ENCODE measurements at places on chromosomes 4 and X.

DNA sequence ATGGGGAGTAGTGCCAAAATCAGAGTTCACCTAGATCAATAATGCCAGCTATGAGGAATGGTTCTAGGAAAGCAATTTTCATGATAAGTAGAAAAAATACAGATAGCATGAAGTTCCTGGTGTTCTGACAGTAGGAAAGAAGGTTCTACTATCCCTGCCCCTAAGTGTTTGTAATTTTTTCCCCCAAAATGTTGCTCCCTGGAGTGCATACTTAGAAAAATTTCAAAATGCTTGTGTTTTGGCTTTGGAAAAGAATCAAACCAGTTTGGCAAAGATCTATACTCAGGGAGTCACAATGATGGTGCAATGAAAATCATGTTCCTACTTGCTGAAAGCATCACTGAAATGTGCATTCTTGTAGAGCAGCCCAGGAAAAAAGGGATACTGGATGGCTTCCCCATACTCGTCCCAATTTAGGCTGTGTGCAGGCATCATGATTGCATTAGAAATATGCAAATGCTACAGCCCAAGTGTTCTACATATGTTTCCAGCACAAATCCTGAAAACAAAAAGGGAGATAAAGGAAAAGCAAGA, 74.7 kb downstream of the LPAR4 start:
- DNase-seq: no peak

DNA sequence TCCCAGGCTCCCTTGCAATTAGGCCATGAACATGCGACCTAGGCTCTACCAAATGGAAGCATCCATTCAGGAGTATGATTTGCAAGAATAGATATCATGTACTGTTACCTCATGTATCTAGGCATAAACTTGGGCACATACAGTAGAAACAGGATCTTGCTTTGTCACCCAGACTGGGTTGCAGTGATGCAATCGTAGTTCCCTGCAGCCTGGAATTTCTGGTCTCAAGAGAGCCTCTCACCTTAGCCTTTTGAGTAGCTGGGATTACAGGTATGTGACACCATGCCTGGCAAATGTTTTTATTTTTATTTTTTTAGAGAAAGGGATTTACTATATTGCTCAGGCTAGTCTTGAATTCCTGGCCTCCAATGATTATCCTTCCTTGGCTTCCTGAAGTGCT, 994.2 kb downstream of the ADGRL3 start:
- DNase-seq: no peak

GRCh38 chr4:13328591-13328990, 155.5 kb downstream of the RAB28 start:
- no peak for DNase-seq

- DNase-seq: no peak
Measured at GRCh38 chr4:164718827-164719226, 35.1 kb upstream of the SMIM31 start.

DNA sequence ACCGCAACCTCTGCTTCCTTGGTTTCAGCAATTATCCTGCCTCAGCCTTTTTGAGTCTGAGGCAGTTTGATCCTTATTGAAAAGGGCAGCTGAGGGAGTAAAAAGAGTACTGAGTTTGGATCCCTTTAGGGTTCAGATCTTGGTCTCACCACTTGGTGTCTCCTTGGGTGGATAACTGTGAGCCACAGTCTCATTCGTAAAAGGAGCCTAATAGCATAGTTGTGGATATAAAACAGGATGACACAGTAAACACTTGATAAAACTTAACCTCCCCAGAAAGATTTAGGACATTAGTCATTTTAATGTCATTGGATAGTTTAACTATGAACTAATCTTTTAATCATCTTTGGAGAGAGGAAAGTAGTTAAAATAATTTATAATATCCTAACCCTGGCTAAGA, 173.0 kb downstream of the ANK2 start:
- DNase-seq: no peak

- no peak for DNase-seq
Measured at GRCh38 chrX:56025872-56026571, 206.1 kb upstream of the KLF8 start.

- no peak for DNase-seq
Measured at GRCh38 chrX:138638996-138639395, 72.5 kb downstream of the FGF13 start.

DNA sequence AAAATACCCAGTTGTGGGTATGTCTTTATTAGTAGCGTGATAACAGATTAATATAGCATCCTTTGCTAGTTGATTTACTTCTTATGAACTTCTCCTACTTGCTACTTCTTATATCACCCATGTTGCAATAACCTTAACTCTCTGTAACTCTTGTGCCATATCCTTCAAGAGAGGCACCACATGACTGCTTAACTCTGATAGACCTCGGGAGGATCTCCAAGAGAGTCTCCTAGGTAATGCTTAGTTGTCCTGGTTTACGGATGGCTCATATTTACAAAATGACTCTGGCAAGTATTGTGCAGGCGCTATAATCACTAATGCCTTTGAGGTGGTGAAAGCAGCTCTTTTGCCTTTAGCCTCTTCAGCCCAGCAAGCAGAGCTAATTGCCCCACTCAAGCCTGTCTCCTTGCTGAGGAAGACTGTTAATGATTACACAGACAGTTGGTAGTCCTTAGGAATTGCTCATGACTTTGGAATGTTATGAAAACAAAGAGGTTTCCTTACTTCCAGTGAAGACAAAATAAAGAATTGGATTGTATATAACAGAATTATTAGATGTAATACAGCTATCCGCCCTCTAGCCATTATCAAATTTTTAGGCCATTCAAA, 1305.8 kb downstream of the PCDH7 start:
- no peak for DNase-seq

- no peak for DNase-seq
Measured at GRCh38 chr4:118881512-118882146, 7.0 kb upstream of the SYNPO2 start.

- DNase-seq: no peak
Measured at GRCh38 chr4:8019396-8020365, 80.0 kb upstream of the AFAP1 start.

DNA sequence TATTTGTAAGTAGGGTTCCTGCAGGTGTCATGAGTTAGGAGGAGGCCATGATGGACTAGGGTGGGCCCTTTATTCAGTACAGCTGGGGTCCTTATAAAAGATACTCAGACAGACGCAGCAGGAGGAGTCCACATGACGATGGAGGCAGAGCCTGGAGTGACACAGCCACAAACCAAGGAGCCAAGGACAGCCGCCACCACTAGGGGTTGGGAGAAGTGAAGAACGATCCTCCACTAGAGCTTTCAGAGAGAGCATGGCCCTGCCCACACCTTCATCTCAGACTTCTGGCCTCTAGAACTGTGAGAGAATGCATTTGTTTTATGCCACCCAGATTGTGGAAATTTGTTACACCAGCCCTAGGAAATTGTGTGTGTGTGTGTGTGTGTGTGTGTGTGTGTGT, 31.1 kb downstream of the JAKMIP1 start:
- no peak for DNase-seq

- no peak for DNase-seq
Measured at GRCh38 chr4:147550626-147551246, 66.5 kb upstream of the TMEM184C start.

GRCh38 chr4:90293320-90293719, 166.1 kb downstream of the CCSER1 start:
- DNase-seq: no peak

- DNase-seq: no peak
Measured at GRCh38 chrX:103344606-103345005, 11.7 kb upstream of the TCEAL9 start.

GRCh38 chr4:7808752-7809151, 130.9 kb downstream of the AFAP1 start:
- no peak for DNase-seq

GRCh38 chr4:122764821-122765215, 32.3 kb downstream of the BBS12 start:
- DNase-seq: no peak

DNA sequence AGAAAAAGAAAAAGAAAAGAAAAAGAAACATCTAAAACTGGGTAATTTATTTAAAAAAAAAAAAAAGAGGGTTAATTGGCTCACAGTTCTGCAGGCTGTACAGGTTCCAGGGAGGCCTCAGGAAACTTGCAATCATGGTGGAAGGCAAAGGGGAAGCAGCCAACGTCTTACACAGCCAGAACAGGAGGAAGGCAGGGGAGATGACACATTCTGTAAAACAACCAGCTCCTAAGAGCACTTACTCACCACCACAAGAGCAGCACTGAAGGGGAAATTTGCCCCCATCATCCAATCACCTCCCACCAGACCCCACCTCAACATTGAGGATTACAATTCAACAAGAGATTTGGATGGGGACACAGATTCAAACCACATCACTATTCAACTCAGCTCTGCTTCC, 36.8 kb upstream of the TMEM184C start:
- no peak for DNase-seq

- no peak for DNase-seq
Measured at GRCh38 chrX:150088042-150088441, 149.8 kb upstream of the EOLA2 start.

GRCh38 chrX:134936542-134936941, 54.2 kb upstream of the SMIM10 start:
- no peak for DNase-seq

DNA sequence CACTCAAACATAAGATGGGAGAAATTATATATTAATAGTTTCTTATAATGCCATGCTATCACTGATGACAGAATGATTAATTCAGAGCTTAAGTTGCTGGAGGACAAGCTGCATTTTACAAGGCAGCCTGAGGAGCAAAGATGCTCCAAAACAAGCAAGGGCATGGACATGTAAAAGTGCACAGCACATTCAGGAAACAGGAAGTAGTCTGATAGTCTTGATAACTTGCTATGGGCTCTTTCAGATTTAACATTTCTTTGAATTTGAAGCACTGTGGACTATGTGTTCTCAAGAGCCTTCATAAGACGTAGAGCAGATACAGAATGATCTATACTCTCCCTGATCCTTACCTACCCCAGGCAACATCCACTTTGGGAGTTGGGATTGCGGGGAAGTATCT, 50.0 kb downstream of the AMMECR1 start:
- no peak for DNase-seq

DNA sequence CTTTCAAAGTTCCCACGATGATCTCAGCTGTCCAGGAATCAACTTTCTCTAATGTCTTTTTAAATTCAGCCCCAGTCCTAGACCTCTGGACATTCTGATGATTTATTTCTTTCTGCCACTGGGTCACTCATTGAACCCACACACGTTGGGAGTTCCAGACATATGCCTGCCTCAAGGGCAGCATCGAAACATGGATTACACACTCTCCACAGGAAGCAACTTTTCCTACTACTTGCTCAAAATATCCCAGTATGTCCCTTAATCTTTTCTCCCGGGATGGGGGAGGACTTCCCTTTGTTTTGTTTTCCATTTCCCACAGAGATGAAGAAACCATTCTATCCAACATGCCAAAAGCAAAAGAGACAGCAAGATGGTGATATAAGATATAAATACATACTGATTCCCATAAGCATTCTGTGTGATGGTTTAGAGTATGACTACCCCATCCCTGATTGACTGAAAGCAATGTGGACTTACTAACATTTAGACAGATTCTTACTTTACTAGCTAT, 79.8 kb upstream of the PPARGC1A start:
- DNase-seq: no peak

GRCh38 chr4:67581208-67581857, 22.8 kb downstream of the STAP1 start:
- DNase-seq: no peak

GRCh38 chr4:69054578-69055200, 41.6 kb upstream of the UGT2B7 start:
- no peak for DNase-seq

DNA sequence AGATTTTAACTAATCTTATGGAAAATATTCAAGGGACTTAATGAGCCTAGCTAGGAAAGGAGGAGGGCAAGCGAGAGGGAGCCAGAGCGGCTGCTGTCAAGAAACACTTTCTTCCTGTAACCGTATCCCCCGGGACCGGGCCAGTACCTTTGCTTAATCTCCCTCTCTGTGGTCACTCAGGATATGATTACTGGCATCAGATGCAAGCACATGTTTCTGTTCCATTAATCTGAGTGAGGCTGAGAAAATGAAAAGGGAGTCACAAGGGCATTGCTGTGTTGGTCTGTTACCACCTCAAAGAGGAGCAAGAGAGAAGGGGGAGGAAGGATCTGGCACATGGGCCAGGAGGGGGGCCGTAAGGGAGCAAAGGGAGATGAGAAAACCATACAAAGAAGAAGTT, 356.7 kb upstream of the GATB start:
- no peak for DNase-seq

DNA sequence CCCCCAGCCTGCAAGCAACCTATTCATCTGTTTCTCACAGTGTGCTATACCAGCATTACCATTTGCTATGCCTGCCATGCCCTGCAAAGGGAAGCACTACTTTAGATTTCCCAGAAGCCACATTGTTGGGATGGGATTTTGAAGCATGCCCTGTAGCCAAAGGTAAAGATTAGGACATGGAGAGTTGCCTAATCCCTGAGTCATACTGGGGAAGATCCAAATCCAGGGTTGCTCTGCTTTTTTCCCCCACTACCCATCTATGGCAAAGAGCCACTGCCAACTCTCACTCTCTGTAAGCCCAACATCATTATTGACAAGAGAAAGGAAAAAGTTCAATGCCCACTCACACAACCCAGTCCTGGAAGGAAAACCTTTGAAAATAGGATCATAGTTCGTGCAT, 36.7 kb upstream of the TMEM164 start:
- DNase-seq: no peak

GRCh38 chrX:129091097-129091496, 432.2 kb downstream of the SMARCA1 start:
- no peak for DNase-seq

- no peak for DNase-seq
Measured at GRCh38 chr4:31100536-31100935, 380.4 kb downstream of the PCDH7 start.

- DNase-seq: no peak
Measured at GRCh38 chr4:113007151-113007550, 42.3 kb upstream of the ANK2 start.

DNA sequence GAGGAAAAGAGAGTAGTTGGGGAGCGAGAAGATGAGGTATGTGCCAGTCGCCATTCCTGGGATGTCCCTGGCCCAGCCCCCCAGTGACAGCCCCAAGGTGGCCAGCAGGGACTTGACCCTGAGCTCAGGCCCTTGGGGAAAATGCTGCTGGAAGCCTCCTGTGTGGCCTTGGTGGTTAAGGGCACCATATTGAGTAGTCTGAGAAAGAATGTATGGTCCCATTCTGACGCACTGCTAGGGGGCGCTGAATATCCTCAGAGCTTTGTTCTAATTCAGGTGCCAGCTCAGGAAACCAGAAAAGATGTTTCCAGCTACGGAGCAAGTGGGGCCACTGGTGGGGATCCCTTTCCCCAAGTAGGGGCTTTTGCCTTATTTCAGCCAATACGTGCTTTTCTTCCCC, 14.0 kb upstream of the UBA6 start:
- DNase-seq: no peak

GRCh38 chr4:104735174-104735573, 240.5 kb upstream of the CXXC4 start:
- DNase-seq: no peak
